NCI-H187 (cell line): ENCODE measurements at places on chromosomes 1 and 21.

DNA sequence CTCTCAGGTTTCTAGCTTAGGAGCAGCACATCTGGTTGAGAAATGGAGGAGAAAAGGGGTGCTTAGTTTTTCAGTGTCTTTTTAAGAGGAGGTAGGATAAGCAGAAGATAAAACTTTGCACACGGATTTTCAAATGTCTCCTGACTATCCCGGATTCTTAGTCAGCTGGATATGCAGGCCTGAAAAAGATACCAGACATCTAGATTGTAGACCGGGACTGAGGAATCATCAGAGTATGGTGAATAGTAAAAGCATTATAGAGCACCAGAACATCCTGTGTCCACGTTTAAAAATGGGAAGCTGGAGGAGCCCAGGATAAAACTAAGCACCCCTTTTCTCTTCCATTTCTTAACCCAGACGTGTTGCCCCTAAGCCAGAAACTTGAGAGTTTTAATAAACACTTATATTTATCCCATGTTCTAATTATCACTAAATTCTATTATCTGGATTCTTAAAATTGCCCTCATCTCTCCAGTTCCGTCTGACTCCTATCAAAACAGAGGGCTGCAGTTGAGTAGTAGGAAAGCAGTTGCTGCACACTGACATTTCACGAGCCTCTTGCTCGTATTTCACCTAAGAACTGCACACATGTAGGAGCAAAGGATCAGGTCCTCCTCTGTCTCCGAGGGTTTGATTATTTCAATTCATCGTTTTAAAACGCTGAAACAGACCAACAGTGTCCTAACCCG lies 609 bp downstream of the PIGK start:
- no peak for DNase-seq

GRCh38 chr1:233005156-233005555 lies 54.7 kb downstream of the NTPCR start:
- peak; percentile 41 for DNase-seq

DNA sequence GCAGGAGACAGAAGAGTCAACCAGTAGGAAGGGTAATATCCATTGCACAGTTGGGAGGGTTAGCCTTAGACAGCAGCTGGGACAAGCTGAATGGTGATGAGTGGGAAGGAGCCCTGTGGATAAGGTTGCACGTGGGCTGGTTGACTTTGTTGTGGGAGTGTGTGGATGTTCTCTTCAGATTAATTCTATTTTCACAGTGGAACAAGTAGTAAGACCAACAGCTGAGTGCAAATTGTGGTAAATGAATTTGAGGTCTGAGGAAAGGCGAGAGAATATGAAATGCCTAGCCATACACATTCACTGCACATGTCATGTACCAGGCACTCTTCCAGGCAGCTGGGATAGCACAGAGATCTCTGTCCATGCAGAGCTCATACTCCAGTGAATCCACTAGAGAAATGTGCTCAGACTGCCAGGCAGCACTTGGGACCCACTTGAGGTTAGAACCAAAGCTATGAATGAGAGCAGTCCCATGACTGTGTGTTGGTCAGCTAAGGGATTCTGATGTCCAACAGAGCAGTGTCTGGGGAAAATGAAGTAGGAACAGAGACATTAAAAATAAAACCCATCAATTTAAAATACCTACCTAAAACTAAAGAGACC lies 25.2 kb upstream of the VTCN1 start:
- no peak for DNase-seq

DNA sequence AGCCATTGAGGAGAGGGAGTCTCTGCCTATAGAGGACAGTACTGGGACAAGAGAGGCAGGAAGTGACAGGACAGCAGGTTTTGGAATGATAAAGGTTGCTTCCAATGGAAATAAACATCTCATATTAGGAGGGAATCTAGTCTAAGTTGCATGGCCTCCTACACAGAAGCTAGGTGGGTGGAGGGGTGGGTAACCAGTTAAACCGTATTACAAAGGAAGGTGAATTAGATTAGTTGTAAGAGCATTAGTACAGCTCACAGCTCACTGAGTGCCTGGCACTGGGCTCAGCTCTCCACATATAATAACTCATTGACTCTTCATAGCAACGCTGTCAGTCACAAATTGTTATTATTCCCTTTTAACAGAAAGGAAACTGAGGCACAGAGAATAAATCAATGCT lies 468.1 kb downstream of the PTPRU start:
- DNase-seq, result no peak

GRCh38 chr1:177366091-177366490 lies 195.3 kb downstream of the BRINP2 start:
- DNase-seq, result no peak

- no peak for DNase-seq
These were observed 132.9 kb upstream of the ERG start for GRCh38 chr21:38631206-38631605.

DNA sequence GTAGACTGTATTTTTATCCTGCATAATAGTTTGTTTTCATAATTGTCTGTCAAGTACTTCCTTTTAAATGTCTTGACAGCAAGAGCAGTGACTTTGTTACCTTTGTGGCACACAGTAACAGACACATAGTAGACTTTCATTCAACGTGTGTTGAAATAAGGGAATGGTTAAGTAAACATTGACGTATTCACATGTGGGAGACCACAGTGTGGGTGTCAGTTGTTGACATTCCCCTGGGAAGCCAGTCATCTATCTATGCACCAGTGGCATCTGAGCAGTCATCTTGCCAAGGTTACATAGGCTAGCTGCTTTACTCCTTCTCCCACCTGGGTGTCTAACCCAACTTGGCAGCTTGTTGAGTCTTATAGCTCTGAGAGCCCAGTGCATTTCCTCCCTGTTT lies 1.4 kb upstream of the NUP133 start:
- DNase-seq, result no peak

- DNase-seq, result no peak
These were observed 2.2 kb upstream of the GBP6 start for GRCh38 chr1:89361681-89362080.

DNA sequence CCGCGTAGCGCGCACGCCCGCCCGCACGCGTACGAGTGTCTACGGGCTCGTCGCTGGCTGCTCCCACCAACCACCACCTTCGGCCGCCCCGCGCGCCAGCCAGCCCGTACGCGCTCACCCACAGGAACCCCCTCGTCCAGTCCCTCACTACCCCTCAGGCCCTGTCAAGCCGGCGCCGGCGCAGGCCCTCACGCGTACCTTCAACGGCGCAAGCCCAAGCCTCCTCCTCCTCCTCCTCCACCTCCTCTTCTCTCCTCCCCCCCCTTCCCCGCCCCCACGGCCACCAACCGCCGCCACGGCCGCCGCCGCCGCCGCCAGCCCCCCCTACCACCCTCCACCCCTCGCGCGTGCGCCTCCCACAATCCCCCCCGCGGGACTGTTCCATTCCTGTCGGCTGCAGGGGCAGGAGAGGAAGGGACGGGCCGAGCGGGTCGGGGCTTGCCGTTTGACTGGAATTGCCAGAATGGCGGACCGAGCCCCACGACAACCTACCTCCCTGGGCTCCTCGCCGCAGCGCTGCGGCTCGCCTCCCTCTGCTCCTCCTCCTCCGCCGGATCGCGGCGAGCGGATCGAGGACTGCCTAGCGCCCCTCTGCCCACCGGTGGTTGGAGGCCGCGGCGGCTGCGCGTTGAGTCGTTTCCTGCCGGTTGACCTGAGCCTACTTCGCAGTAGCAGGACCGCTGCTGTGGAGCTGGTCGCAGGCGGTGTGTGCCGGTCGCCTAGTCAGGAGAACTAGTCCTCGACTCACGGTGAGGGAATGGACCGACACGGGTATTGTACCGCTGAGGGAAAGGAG lies at the start of gene ASH1L:
ASH1L (minus strand) TSS at position 223 of the 796 bp plus-strand sequence. CDS start 41,284 bp downstream, outside the sequence.
- peak; percentile 100 for DNase-seq

GRCh38 chr1:172148213-172148612 lies 272.3 kb upstream of the C1orf105 start:
- no peak for DNase-seq

- DNase-seq, result no peak
These were observed 180.0 kb upstream of the NEGR1 start for GRCh38 chr1:72462186-72462905.
